ENCODE measurements at places on chromosomes 11 and 22.

- DNase-seq = no peak
Observed at GRCh38 chr11:130315354-130315970, 745 bp upstream of the ZBTB44 start.

- DNase-seq = no peak
Observed at GRCh38 chr11:130160498-130161155, 1.0 kb downstream of the ST14 start.

GRCh38 chr11:15816260-15816871 is 540.0 kb downstream of the SOX6 start:
- no peak for DNase-seq

GRCh38 chr11:96204366-96204659 is 138.7 kb downstream of the MAML2 start:
- DNase-seq = no peak

GRCh38 chr22:36252754-36253522 is at the start of gene APOL1:
Gene APOL1, plus strand, starts transcription at chr22:36253133. Its CDS starts 1,823 bp downstream, at chr22:36254956.
- no peak for DNase-seq

DNA sequence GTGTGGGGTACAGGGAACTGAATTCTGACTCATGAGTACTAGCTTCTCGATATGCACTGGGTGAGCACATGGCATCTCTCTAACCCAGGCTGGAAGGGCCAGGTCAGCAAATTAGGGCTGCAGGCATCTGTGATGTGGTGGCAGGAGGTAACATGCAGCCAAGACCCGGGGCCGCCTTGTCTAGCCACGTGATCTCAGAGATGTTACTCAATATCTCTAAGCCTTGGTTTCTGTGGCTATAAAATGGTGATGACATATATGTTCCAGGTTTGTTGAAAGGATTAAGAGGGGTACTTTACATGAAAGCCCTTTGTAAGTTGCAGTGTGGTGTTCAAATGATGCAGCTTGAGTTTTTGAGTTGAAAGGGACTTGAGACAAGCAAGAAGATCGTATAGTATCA is 3.2 kb downstream of the ST14 start:
- no peak for DNase-seq

GRCh38 chr11:65317025-65317786 is 2.5 kb downstream of the CDC42EP2 start:
- DNase-seq = no peak

DNA sequence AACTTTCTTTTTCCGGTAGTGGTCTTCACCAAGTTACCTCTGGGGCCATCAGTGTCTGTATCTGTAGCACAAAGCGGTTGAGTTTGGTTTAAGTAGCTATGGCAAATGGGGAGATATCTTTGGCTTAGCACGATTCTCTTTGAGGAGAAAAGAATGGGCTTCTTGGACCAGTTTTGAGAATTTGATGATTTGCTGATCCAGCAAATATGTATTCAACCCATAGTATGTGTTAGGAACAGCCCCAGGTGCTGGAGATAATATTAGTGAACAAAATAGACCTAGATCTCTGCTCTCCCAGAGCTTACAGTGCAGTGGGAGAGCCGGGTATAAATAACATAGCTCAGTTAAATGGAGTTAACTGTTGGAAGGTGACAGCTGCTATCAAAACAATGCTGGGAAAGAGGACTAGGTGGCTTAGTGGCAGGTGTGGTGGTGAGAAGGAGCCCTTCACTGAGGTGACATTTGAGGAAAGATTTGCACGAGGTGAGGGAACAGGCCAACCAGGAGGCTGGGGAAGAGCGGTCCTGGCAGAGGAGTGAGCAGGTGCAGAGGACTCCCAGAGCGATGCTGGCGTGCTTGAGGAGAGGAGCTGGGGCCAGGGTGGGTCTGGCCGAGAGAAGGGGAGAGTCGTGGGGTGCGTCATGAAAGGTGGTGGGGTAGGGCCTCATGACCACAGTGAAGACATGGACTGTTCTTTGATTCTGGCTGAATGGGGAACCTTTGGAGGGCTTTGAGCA is 5.0 kb downstream of the TBC1D22A start:
- DNase-seq = no peak

DNA sequence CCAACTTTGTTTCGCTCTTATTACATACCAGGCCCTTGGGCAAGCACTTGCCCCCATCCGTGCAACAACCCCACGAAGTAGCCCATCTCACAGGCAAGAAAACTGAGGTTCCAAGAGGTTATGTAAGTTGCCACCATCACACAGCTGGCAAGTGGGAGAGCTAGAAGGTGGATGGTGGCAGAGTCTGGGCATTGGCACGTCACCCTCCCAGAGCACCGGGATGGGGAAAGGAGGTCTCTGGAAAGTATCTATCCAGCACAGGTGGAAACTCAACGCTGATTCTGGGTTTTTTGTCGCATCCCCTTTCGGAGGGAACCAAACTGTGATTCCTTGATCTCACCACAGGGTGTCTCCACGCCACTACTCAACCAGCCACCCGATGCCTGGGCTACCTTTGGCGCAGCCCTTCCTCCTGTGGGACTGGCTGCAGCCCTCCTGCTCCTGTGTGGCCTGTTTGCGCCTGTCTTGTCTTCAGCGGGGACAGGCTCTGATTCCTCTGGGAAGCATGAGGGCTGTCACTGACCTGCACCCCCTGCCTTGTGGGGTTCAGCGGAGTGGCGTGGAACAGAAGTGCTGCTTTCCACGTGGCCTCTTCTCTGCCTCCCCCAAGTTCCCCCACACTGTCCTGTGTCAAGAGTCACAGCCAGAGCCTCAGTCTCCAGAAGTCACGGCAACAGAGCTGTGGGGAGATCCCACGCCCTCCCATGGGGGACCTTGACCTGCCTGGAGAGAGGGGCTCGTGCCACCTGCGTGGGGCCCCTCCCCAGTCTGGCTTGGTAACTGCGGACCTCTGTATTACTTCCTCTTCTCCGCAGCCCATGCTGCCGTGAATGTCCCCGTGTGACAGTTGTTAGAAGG is 34.4 kb upstream of the TRIM29 start:
- no peak for DNase-seq

- DNase-seq = no peak
Observed at GRCh38 chr11:92775003-92775676, 194.3 kb upstream of the MTNR1B start.

DNA sequence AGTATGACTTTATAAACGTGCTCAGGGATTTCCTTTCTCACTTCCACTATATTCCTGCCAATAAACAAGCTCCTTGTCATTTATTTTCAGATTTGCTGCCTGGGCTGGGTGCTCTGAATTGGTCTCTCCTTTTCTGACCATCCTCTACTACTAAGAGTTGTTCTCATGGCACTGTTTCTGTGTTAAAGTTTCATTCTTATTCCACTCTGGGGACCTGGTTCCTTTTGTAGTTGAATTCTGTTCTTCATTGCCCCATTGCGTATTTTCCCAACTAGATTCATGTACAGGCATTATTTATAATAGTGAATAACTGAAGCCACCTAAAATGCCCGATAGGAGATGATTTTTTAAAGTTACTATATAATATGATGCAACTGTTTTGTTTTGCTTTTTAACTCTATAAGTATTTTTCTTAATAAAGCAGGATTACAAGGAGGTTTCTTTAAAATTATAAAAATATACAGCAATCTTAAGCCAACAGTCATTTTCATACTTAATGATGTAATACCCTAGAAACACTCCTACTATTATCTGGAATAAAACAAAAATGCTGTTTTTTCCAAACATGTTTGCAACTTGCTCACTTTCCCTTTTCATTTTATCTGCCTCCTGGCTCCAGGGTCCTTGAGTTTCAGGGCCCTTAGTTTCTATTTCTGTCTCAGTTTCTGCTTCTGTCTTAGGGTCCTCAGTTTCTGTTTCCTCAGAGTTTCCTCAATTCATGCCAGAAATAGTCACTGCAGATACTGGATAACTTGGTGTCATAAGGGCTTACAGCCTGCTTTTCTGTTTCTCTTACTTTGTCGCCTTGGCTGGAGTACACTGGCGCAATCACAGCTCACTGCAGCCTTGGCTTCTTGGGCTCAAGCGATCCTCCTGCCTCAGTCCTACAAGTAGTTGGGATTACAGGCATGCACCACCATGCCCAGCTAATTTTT is 9.8 kb upstream of the FUT4 start:
- DNase-seq = no peak

DNA sequence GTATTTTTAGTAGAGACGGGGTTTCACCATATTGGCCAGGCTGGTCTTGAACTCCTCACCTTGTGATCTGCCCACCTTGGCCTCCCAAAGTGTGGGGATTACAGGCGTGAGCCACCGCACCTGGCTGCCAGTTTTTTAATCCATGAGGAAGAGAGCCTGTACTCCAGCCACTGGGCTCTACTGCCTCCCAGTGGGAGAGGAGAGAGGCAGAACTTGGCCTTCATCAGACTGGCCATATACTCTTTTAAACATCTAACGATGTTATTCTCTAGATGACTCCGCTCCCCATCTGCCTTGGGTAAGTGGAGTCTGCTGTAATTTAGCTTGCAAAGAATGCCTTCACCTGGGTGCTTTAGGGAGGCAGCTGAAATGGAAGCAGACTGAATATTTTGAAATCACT is 34.6 kb downstream of the SLC6A5 start:
- DNase-seq = no peak

DNA sequence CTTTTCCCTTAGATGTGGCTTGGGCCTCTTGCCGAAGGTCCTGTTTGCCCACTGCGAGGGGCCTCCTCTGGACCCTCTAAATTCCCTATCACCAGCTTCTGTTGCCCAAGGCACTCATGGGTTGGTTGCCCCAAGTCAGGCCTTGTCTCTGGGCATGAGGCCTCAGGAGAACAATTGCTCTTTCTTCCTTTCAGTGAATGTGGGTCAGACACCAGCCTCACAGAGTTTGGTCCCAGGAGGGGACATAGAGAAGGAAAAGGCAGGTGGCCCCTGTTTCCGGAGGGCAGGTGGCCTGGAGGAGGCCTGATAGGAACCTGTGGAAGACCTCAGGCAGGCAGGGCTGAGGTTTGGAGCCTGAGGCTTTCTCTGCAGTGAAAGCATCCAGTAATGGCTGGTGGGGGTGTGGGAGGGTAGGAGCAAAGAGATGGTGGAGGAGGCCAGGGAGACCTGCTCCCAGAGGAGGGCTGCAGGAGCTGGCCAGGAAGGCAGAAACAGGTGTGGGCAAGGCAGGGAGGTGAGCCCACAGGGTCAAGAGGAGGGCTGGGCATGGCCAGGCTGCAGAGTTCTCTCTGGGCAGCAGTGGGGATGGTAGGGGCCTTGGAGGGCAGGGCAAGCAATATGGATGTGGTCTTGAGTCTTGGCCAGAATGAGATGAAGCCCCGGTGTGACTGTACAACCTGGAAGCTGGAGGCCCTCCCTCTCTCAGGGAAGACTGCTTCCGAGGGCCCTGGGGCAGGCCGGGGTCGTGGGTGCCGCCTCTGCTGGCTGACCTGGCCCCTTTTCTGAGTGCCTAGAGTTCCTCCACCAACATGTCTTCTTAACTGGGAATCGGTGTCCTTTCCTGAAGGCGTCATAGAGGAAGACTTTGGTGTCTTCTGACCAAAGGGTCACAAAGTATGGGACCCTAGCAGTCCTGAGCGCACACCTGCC is 28.0 kb upstream of the LMO1 start:
- no peak for DNase-seq

- peak; percentile 7 for DNase-seq
Observed at GRCh38 chr22:33049119-33049729, 9.0 kb downstream of the SYN3 start.

DNA sequence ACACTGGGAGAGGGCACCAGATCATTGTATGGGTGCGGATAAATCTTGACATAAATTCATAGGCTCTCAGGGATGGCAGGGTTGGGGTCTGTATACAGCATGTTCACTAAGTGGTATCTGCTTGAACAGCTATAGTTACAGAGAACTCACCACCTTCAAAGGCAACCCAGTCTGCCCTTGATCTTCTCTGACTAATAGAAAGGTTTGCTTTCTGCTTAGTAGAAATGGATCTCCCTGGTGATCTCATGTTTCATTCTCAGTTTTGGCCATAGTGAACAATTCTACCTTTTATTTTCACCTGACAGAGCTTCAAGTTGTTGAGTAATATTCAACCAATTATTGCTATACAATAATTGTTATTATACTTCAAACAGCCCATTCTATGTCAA is 32.4 kb downstream of the CNTF start:
- DNase-seq = no peak

- DNase-seq = no peak
Observed at GRCh38 chr11:106840947-106841346, 177.3 kb downstream of the GUCY1A2 start.

DNA sequence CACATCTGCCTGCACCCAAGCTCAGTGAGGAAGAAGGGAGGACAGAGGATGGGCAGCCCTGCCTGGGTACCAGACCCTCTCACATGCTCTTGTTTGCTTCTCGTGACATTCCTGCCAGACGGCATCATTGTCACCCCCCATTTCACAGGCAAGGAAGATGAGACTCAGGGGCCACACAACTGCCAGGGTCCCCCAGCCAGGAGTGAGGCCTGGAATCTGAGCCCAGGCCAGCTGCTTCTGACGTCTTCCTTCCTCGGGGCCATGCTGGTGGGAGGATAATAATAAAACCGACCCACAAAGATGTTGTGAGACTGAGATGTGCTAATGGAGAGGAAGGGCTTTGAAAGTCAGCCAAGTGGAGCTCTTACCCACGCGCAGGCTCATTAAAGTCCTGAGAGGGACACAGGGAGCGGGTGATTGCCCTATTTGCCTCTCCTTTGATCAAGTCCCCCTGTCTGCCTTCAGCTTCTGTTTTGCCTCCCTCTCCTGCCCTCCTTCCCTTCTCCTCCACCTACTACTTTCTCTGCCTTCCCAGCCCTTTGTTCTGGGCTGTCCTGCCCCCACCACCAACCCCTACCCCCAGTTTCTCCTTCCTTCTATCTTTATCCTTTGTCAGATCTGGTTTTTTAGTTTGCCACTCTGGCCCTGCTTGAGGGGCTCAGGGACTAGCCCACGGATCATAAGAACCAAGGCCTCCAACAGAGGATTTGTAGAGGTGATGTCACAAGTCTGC is 62.7 kb downstream of the MCM5 start:
- no peak for DNase-seq

DNA sequence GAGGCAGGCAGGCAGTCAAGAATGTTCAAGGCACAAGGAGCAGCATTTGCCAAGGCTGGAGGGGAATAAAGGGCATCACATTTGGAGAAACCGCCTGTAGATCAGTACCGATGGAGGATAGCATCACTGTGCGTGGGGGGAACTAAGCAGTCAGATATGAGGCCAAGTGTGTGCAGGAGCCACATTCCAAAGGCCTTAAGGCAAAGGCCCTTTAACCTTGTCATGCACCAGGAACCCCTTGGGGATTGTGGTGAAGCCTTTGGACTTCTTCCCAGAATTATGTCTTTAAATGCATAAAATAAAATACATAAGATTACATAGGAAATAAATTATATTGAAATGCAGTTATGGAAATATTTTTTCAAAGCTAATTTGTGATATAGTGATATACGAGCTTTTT is 532.1 kb downstream of the BUD13 start:
- no peak for DNase-seq
